Anterior cingulate cortex (tissue), 58 donors: ENCODE measurements at places on chromosomes 6 and 20.

DNA sequence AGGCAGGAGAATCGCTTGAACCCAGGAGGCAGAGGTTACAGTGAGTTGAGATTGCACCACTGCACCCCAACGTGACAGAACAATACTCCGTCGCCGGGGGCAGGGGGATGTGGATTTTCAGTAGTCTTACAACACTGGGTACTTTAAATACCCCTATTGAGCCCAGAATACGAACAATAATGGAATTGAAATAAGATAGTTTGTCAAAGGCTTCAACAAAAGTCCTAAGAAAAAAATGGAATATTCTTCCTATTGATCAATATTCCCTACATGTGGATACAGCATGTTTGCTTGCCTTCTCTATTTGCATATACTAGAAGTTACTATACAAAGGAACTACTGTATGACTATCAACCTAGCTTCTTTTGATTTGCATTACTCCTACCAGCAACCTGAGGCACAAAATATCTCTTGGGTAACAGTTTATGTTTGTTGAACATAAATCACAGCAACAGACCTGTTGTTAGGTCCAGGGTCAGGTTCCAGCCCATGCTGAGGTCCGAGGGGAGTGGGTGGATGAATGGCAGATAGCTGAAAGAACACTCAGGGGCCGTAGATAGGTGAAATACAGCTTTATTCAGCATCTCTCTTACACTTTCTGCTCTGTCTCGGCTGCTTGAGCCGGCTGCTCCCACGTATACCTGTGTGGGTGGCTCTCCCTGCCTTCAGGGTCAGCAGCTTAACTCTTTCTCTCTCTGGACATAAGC is 23.8 kb downstream of the MAN1A1 start:
- no peak for DNase-seq

GRCh38 chr20:49276161-49276960 is 1.5 kb downstream of the ZNFX1 start:
- DNase-seq: no peak

- no peak for DNase-seq
Observed at GRCh38 chr6:35402136-35402855, 49.8 kb upstream of the FANCE start.

GRCh38 chr6:17269840-17270239 is 11.3 kb upstream of the RBM24 start:
- no peak for DNase-seq

GRCh38 chr20:59152559-59153354 is 10.9 kb upstream of the ZNF831 start:
- no peak for DNase-seq

- no peak for DNase-seq
Observed at GRCh38 chr6:140677781-140678528, 1303.5 kb upstream of the CITED2 start.

DNA sequence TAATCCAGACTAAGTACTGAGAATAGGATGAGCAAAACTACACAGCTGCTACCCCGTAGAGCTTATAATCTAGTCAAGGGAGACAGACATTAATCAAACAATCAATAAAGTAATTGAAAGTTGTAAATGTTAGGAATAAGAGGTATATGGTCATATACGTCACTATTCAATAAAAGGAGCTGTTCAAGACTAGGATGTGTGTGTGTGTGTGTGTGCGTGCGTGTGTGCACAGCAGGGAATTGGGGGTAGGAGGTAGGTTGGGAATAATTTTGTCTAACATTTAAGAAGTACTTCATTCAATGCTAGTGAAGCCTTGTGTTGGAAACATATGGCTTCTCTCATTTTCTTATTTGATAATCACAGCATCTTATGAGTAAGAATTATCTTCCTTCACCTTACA is 41.8 kb downstream of the SESN1 start:
- no peak for DNase-seq

DNA sequence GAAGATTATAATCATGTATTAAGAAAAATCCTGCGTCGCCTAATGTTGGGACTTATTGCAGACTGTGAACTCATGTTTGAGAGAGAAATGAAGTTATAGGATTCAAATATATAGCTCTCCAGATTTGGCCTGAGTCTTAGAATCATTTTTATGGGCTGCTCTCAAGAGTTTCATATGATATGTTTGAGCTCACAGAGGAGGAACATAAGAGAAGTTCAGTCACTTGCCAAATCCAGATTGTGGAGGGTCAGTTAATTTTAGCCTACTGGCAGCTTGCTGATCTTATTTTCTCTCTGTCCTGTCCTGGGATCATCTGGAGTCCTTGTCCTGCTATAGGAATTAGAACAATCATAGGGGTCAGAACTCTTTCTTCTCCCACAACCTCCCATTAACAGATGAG is 186.1 kb upstream of the SUPT3H start:
- DNase-seq: no peak

GRCh38 chr6:157996918-157997702 is 15.4 kb downstream of the SYNJ2 start:
- no peak for DNase-seq

- DNase-seq: no peak
Observed at GRCh38 chr6:5398530-5398929, 137.2 kb downstream of the FARS2 start.

DNA sequence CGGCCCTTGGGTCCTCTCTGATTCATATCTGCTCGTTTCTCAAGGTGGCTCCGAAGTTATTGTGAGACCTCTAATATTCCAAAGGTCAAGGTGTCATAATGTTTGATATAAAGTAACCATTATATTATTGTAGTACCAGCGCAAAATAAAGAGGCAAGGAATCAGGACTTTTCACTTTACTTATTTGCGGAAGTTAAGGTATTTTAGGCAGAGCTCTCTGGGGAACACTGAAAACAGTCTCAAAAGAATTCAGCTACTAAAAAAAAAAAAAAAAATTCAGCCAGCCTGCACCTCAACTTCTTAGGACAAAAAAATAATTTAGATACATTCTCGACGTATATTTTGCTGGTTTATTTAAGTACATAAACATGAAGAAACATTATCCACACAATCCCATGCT is 2.4 kb downstream of the OSER1 start:
- no peak for DNase-seq

DNA sequence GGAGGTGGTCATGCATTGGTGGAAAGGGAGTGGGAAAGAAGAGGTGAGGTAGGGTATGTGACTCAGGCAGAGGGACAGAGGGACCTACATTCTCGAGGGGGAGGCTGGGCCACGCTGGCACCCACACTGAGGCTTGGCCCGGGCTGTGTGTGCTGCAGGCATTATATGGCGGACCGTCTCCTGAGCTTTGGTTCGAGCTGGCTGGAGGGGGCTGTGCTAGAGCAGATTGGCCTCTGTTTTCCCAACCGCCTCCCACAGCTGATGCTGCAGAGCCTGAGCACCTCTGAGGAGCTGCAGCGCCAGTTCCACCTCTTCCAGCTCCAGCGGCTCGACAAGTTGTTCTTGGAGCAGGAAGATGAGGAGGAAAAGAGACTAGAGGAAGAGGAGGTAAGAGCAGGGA is 23.4 kb downstream of the DNPH1 start:
- no peak for DNase-seq

DNA sequence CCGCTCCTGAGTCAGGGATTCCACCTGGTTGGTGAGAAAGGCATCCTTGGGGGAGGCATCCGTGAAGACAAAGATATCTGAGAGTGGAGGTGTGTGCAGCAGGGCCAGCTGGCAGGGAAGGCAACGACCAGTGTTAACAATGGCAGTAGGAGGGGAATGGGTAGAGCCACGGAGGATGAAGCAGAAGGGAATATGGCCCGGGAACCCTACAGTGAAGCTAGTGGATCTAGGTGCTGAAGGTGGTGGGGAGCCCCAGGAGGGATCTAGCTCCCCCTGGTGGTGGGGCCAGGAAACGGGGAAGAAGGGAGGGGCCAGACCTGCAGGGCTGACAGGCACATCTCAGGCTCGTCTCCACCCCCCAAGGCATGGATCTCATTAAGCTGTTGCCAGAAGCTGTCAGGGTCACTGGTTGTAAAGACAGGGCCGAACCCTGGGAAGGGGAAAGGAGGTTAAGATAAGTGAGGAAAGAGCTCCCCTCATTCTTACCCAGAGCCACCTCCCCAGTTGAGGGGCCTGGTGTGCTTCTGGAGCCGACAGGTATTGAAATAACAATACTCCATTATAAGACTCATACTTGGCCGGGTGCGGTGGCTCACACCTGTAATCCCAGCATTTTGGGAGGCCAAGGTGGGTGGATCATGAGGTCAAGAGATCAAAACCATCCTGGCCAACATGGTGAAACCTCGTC is 7.3 kb downstream of the VWA7 start:
- DNase-seq: no peak

GRCh38 chr6:136772685-136773472 is 19.4 kb downstream of the MAP3K5 start:
- DNase-seq: no peak
